Right renal pelvis (tissue), 4 donors: ENCODE measurements at places on chromosomes 13 and 19. TPM values are rescaled to one million over a fixed set of nuclear protein-coding genes. Genes with fewer than 3 reads are reported as not detected.

GRCh38 chr13:90154311-90154960 is 1193.1 kb upstream of the MIR17HG start:
- no peak for DNase-seq

DNA sequence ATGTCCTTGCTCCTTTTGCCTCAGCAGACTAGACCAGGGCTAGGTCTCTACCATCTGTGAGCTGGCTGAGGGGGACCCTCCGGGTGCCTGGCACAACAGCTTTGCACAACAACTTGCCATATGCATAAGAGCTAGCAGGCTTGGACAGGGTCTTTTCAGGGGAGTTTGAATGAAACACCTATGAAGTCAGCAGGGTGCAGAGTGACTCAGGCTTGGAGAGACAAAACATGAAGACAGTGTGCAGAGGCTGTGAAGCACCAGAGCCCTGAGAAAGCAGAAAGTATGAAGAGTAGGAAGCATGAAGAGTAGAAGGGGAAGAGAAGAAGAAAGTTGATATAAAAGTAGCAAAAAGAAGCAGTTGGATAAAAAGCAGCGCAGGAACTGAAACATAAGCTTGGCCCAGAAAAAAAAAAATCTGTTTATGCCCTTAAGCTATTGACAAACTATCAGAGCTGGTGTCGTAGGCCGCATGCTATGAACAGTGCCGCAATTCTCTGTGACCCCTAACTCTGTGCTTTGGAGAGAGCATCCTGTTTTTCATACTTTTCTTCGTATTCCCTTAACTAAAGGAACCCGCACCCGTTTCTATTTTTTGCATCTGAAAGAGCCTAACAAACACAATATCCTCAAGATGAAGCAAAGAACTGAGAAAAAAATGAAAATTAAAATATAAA is 52.7 kb upstream of the FAM216B start:
- no peak for DNase-seq

- DNase-seq = no peak
Measured at GRCh38 chr13:76723551-76724232, 162.5 kb downstream of the KCTD12 start.

DNA sequence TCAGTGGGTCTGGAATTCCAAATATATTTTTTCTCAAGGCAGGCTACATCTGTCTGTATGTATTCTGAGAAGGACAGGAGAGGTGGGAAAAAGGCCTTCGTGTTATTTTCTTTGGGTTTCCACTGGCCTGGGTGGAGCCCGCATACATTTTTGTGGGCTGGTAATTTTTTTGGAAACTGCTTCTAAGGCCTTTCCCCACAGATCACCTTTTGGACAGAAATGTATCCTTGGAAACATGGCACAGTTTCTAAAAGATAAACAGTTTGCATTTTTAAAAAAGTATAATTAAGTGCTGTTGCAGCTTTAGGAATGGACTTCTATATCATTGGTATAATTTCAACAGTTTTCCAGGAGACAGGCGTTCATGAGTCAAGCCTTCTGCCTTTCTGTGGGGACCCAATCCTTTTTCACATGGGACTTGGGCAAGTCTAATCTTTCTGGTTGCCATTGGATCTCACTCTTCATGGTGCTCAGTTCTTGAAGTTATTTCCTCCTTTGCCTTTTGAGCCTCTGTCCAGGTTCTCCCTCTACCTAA is 8.9 kb downstream of the RFX2 start:
- no peak for DNase-seq

DNA sequence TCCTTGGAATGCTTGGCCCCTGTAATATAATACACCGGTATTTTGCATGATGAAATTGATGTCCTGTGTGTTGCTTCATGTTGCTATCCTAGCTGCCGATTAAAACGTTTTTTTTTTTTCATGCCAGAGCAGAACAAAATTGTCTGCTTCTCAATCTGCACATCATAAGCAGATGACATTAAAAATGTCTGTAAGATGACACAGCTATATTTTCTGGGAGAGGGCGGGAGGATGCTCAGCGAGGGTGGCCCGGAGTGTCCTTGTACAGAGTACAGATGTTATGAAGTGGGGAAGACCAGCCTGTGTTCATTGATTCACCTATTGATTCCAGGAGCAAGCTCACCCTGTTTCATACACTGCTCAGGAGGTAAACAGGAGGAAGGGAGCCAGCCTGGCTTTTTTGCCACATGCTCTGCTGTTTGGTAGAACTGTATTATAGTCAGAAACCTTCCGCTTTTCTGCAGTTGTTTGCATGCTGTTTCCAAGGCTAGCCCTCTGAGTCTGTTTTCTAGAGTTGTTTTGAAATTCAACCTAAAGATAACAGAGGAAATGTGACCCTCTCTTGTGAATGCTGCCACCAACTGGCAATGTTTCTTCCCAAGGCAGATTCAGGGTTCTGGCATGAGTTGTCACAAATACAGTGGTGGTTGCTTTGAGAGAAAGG is 4.7 kb upstream of the IRS2 start:
- DNase-seq = no peak

DNA sequence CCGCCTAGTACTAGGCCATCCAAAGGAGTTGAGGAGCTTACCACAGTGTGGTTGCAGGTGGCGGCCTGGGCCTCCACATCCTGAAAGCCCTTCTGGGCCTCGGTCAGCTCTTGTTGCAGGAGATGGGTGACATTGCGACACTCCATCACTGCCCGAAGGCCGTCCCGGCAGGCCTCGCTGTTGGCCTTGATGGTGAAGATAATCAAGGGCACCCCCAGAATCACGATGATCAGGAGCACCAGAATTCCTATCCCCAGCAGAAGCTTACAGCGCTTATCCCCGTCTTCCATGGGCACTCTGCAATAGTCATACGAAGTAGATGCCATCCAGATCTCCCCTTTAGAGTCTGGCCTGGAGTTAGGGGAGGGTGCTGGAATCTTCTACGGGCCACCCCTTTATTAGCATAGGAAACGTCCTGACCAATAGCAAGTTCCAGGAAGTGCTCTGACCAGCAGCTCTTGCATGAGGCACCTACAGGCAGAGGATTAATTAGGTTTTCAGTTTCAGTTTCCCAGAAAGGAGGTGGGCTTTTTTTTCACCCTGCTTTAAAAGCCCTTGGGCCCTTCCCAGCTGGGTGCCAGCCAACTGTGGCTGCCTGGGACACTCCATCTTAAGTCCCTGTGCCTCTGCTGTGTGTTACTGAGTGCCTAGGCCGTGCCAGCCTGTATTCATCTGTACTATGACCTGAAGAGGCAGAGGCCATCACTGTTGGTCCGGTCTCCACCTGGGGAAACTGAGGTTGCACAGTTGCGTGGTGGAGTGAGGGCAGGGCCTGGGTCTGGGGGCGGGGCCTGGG is at the start of gene BST2:
Gene BST2, minus strand, starts transcription at position 381 of the 796 bp plus-strand sequence. Its CDS starts 55 bp downstream, at position 326.
- DNase-seq = no peak

GRCh38 chr19:36093687-36094086 is 17.3 kb upstream of the OVOL3 start:
- no peak for DNase-seq

DNA sequence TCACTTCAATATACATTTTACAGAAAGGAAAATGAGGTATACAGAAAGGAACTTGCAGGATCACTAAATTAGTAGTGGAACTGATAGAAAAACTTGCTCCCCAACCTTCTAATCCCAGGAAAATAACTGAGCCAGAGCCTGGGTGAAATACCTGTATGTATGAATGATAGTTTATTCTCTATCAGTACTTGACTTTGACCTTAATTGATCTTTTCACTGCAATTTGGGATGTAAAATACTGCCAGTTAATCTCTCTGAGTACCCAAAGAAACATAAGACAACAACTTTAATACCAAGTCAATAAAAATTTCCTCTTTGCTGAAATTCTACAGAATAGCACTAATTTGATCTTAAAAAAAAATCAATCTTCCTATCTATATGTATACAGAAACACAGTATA is 33.3 kb downstream of the KATNAL1 start:
- DNase-seq = no peak

GRCh38 chr19:16031872-16032200 is 44.5 kb upstream of the TPM4 start:
- DNase-seq = no peak

The ENOX1 gene
- 8.8 TPM for polyA plus RNA-seq

The DNAJC15 gene
- 19.7 TPM for polyA plus RNA-seq

The NRTN gene
- polyA plus RNA-seq = 2.7 TPM

The TLE6 gene
- 11.0 TPM for polyA plus RNA-seq

The GJB6 gene
- 4.6 TPM for polyA plus RNA-seq

The KIR2DL1 gene
- polyA plus RNA-seq = not detected
